Brain (organoid and tissue), 16 donors: ENCODE measurements at places on chromosomes 11 and 22.

DNA sequence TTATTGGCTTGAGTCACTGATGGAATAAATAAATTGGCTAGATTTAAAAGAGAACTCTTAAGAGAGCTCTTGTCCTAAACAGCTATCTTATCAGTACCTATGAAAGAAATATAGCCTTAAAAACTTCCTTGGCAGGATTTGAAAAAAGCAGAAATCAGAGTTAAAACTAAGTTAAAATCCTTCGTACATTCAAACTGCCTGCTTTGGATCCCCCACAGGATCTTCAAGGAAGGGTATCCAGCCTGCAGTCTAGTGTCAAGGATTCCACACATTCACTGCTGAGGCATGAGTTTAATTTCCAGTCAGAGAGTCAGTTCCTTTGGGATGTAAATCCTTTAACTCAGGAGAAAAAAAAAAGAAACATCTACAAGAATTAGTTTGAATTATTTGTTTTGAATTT is 242.9 kb upstream of the UBASH3B start:
- no peak for DNase-seq

GRCh38 chr11:100932474-100933100 is 197.0 kb downstream of the PGR start:
- DNase-seq = peak; percentile 61

DNA sequence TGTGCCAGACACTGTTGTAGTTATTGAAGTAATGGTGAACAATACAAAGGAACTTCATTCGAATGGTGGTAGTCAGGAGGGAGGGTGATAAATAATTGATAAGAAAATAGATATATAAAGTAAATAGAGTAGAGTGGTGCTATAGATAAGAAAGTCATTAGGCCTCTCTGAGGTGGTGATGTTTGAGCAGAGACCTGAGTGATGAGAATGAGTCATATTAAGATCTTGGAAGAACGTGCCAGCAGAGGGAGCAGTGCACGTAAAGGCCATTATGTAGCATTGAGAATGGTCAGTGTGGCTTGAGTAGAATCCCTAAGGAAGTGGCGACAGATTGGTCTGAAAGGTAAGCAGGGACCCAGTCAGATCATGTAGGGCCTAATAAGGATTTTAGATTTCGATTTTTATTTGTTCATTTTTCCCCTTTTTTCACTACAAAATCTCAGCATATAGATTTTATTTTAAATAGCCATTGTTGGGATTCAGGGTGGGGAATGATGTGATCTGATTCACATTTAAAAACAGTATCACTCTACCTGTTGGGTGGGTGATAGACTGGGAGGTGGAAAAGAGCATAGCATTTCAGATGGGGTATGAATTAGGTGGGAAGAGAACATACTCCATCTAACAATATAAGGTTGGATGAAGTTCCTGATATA is 44.7 kb downstream of the CCDC90B start:
- peak; percentile 33 for DNase-seq

DNA sequence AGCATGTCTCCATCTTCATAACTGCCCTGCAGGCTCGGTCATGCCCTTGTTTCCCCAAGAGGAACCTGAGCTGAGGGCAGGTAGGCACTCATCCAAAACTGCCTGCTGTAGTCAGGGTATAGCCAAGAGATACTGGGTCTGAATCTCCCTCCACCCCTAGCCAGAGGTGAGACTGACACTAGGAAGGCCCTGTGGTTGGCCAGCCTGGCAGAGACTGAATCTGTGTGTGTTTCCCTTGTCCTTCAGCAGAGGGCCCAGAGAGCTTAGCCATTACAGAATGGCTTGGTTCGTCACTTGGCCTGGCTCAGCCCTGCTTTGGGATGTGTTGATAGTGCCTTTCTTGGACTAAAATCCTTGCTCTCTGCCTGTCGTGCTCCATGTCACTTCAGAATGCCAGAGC is 79.3 kb upstream of the SUSD2 start:
- DNase-seq = no peak

DNA sequence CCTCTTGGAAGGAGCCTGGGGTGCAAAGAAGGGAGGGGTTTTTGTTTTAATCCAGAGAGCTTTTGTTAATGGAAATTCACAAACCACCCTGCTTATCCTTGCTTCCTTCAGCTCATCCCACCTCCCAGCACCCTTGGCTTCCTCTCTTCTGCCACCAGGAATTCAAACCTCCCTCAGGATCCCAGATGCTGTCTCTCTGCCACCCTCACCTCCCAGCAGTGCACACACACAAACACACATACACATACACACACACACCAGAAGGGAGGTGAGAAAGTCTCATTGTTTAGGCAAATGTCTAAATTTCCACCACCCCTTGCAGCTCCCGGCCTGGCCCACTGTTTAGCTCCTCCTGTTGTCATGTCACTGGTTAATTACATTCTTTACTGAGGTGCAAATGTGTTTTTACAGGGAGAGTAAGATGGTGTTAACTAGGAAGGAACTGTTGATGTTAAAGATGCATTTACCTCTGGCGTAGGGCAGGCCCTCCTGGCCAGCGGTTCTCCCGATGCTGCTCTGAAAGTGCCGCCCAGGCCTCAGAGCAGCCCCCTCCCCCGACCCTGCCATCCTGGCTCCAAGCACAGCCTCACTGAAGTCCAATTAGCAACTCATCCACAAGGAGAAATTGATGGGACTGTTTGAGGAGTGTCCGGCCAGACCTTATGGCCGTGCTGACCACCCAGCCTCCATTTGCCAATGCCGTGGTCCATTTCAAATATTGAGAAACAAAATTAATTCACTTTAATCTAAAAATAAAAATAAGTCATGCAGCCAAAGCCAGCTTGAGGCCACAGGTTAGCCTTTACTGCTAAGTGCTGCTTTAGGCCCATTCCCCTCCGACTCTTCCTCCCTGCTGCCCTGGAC is 165.4 kb downstream of the FEZ1 start:
- DNase-seq = no peak

GRCh38 chr11:86446924-86447285 is 72.2 kb downstream of the CCDC81 start:
- no peak for DNase-seq

GRCh38 chr11:87251560-87251959 is 213.8 kb downstream of the TMEM135 start:
- no peak for DNase-seq

GRCh38 chr22:32644252-32645100 is 157.0 kb upstream of the TIMP3 start:
- DNase-seq = no peak

- no peak for DNase-seq
Observed at GRCh38 chr11:12213883-12214282, 103.5 kb downstream of the MICAL2 start.

- DNase-seq = peak; percentile 95
Observed at GRCh38 chr11:75639762-75640181, 29.1 kb downstream of the MAP6 start.

- DNase-seq = no peak
Observed at GRCh38 chr11:62439785-62440602, 21.2 kb downstream of the SCGB1A1 start.

DNA sequence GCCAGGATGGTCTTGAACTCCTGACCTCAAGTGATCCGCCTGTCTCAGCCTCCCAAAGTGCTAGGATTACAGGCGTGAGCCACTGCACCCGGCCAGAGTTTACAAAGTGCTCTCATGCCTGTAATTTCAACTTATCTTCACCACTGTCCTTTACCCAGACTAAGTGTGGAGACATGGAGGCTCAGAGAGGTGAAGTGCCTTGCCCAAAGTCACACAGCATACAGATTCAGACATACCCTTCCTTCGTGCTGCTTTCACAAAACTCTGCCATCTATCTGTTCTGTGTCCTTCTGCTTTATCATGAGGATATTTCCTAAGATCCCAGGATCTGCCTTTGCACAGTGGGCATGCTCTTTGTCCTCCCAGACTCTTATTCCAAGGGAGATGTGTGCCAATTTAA is 143.6 kb upstream of the SYT13 start:
- DNase-seq = no peak

- no peak for DNase-seq
Observed at GRCh38 chr22:42947211-42947990, 67.5 kb downstream of the PACSIN2 start.

GRCh38 chr22:26409719-26410335 is 19.2 kb upstream of the ASPHD2 start:
- peak; percentile 78 for DNase-seq
